NCI-H69 (cell line): ENCODE measurements at places on chromosomes 11 and 22.

DNA sequence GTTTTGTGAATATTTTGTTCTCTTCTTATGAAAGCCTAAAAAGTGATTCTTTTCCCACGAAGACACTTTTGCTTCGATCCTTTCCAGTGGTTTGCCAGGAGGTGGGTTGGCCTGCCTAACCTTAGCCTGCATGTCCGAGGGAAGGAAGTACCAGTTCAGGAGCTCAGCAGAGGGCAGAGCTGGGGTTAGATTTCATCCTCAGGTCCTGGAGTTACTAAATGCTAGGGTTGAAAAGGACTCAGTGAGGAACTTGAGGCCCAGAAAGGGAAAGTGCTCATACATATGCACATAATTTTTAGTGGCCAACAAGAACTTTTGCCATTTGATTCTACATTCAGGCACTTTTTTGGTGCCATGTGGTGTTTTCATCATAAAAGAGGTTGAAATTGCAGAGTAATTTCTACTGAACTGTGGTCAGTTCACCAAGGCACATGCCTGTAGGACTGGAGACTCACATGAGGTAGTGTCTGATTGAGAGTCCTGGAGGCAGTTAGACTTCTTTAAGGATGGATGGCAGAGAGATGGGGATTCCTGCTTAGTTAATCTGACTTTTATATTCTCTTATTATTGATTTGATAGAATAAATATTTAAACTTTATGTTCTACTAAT lies 36.7 kb downstream of the NCAM1 start:
- peak; percentile 71 for DNase-seq

- peak; percentile 36 for DNase-seq
These were observed 32.9 kb upstream of the TECTA start for GRCh38 chr11:121067962-121068647.

GRCh38 chr11:73498343-73498742 lies 99.6 kb downstream of the FAM168A start:
- no peak for DNase-seq

- peak; percentile 52 for DNase-seq
These were observed 344.0 kb upstream of the CCDC90B start for GRCh38 chr11:83630211-83630610.

- no peak for DNase-seq
These were observed 203.2 kb downstream of the CASP12 start for GRCh38 chr11:104695065-104695463.

GRCh38 chr11:71568704-71569349 lies 3.5 kb downstream of the KRTAP5-10 start:
- no peak for DNase-seq

GRCh38 chr11:47183031-47183856 lies 3.0 kb downstream of the PACSIN3 start:
- no peak for DNase-seq

DNA sequence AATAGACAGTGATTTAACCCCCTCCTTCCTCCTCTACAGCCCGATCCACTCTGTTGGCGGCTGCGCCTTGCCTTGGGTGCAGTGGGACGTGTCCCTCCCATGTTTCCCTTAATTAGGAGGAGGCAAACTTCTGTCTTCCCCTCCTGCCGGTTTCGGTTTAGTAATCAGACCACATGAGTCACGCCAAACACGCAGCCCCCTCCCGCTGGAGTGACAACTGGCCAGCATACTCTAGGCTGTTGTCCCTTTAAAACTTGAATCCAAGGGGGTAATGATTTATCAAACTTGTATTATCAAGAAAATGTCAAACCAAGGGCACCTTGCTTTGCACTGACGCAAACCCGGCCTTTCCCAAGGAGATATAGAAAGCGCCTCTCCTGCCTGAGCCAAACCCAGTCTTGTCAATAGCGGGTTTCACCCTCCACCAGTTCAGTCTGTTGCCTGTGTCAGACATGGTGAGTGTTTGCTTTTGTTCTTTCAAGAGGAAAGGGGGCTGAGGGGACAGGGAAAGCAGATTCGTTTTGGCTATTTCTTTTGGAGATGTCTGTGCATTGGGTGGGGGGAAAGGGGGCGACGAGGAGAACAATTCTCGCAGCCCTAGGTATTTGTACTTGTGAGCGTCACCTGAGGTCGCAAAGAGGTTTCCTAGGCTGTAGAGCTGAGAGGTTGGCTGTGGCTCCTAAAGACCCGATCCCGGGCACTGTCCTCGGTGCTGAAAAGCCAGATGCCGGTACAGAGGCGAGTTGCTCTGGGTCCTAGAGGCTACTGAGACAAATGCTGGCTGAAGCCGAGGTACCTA lies at the start of gene SLC6A5:
Gene SLC6A5 (plus strand): TSS at position 388 of the 799 bp plus-strand sequence. CDS start 65 bp downstream, at position 453.
- no peak for DNase-seq

DNA sequence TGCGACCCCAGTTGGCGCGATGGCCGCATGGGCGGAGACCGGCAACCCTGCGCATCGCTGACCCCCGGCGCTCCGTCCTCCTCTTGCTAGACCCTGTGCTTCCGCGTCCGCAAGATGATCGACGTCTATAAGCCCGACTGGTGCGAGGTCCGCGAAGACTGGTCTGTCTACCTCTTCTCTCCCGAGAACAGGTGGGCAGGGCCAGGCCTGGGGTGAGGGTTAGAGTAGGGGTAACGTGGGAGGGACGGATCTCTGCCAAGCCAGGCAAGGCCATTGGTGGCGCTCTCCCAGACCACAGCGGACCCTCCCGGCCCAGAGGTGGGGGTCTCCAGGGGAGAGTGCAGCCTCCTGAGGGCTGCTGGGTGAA lies 92.1 kb downstream of the CACNA1I start:
- DNase-seq: no peak

DNA sequence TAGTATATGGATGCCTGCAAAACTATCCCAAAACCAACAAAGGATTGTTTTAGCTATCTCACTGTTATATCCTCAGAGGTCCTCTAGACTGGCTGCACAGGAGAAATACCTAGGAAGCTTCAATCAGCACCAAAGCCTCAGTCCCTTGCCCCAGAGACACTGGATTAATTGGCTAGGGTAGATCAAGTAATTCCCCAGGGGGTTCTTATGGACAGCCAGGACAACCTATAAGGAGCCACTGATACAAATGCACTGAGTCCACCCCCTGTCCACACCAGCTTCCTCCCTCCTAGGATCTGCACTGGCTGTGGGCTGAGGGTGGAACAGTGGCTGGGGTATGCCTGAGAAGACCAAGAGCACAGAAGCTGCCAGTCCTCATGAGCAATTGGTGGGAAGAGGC lies 16.3 kb downstream of the ADORA2A start:
- no peak for DNase-seq

GRCh38 chr11:64320556-64320955 lies 2.6 kb downstream of the PRDX5 start:
- no peak for DNase-seq

DNA sequence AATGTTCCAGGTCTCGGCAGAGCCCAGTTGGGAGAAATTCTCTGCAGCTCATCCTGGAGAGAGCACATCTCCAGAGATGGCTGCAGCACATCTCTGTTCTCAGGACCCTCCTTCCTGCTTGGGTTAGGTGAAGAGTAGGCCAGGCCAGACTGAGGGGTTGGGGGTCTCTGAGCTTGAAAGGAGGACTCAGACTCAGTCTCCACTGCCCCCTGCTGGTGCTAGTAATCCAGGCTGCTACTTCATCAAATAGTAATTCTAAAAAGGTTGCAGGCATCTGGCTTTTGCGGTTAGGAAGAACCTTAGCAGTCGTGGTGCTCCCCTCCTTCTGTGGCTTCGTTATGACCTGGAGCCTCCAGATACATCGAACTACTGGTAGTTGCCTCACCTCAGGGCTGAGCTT lies 9.7 kb downstream of the TUB start:
- peak; percentile 61 for DNase-seq

DNA sequence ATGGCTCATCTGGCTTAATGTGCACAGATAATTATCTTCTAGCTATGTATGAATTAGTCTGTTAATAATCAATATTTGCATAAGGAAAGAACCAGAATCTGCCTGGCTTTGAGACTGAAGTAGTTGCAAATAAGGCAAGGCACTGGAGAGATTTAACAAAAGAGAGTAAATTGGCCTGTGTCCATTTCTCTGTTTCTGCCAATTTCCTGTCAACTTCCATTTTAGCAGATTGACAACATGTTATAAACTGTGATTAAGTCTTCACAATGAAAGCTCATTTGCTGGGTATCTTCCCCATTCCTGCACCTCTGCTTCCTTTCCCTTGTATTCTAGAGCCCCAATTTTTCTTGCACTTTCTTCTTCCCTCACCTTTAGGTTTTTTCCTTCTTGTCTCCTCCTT lies 5.3 kb upstream of the TMEM123 start:
- DNase-seq: peak; percentile 84

- DNase-seq: no peak
These were observed 1136.9 kb downstream of the BRD1 start for GRCh38 chr22:48690583-48691317.

GRCh38 chr22:21020802-21021429 lies 6.0 kb downstream of the P2RX6 start:
- peak; percentile 48 for DNase-seq

GRCh38 chr11:130765951-130766649 lies 150.2 kb downstream of the SNX19 start:
- DNase-seq: peak; percentile 80

- peak; percentile 92 for DNase-seq
These were observed 60.7 kb upstream of the FADD start for GRCh38 chr11:70142221-70142875.

- no peak for DNase-seq
These were observed 29.5 kb downstream of the APOL5 start for GRCh38 chr22:35746946-35747703.

DNA sequence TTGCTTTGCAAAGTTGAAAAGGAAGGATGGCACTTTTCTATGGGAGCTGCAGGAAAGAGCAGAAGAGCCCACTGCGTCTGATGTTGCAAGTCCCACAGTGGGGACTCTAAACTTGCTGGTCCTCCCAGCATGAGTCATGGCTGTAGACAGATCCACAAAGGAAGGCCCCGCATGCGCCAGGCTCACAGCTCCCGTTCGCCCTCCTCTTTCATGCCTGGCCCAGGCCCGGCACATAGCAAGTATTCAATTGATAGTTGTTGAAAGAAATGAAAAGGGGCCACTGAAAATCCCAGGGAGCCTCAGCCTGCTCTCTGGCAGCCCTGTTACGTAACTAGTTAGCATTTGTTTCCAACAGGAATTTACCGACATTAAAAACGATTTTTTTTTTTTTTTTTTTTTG lies 18.9 kb downstream of the AP1B1 start:
- DNase-seq: no peak
